Activated effector memory CD4-positive, alpha-beta T cell treated with Interleukin-2 at 50 U/mL for 16 hours (primary cell): ENCODE measurements at places on chromosomes 6 and 20.

GRCh38 chr20:60718743-60719480 is 533.1 kb upstream of the CDH4 start:
- DNase-seq, result no peak

GRCh38 chr6:31489086-31489485 is 8.9 kb upstream of the MICB start:
- no peak for DNase-seq

DNA sequence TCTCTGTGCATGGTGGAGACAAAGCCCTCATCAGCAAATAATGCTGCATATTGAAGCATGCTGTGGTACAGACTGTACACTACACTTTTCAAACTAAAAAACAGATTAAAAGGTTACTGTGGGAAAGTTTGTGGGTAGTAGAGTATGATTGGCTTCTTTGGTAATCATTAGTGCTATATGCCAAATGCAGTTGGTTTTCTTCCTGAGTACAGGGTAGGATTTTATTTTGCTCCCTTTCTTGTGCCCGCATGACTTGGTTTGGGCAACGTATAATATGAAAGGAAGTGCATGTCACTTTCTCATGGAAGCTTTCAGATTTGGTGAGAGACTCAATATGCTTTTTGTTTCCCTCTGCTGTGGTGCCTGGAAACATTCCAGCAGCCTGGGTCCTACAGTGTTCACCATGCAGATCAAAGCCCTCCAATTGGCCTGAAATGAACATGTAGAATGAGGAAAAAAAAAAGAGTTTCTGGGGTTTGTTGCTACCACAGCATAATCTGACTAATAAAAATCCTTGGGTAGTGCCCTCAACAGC is 270.7 kb upstream of the ADGRB3 start:
- DNase-seq, result no peak

GRCh38 chr6:116475141-116475540 is 14.0 kb downstream of the CALHM6 start:
- DNase-seq, result no peak

GRCh38 chr6:104414723-104415122 is 445.0 kb downstream of the HACE1 start:
- DNase-seq, result no peak

- DNase-seq, result no peak
These were observed 65.1 kb downstream of the CGA start for GRCh38 chr6:87029711-87030314.

GRCh38 chr6:43143235-43144128 is 27.6 kb upstream of the SRF start:
- peak; percentile 59 for DNase-seq

- no peak for DNase-seq
These were observed 3.4 kb upstream of the ZBTB46 start for GRCh38 chr20:63834491-63834880.

DNA sequence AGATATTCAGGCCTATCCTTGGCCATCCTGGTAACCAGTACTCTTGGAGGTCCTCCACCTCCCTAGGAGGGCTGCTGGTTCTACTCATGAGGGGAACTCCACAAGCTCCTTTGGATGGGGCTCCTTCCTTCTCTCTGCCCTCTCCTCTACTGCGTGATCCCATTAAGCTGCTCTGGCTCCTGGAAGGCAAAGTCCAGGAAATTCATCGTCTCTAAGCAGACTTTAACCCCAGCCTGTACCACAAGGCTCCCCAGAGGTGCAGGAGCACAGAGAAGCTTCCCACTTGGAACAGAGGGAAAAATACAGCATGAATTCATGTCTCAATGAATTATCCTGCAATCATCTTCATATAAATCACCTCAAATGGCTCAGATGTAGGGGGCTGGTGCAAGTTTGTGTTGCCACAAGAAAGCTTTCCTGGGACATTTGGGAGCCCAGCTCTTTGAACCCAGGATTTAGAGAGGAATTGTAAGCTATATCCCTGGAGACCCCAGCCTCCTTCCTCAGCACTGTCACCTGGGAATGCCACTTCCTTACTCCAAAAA is 355.4 kb downstream of the CDC5L start:
- no peak for DNase-seq

GRCh38 chr6:40996591-40997233 is 42.3 kb downstream of the UNC5CL start:
- no peak for DNase-seq

DNA sequence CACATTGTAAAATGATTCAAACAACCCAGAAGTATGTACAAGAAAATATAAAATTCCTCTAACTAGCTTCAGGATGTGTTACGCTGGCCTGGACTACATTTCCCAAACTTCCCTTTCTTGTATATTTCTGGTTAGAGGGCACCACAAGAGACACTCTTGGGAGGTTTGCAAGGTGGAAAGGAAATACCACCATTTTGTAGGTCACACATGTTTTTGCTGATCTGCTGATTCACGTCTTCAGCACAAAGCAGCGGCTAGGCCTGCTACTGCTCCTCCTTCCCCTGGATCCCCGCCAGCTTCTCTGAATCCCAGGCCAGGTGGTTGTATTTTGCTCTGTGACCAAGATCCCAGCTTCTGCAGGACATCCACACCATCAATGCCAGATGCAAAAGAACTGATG is 104.2 kb downstream of the AGPAT4 start:
- DNase-seq, result no peak

- no peak for DNase-seq
These were observed 214.8 kb upstream of the CEP162 start for GRCh38 chr6:84442208-84442607.

DNA sequence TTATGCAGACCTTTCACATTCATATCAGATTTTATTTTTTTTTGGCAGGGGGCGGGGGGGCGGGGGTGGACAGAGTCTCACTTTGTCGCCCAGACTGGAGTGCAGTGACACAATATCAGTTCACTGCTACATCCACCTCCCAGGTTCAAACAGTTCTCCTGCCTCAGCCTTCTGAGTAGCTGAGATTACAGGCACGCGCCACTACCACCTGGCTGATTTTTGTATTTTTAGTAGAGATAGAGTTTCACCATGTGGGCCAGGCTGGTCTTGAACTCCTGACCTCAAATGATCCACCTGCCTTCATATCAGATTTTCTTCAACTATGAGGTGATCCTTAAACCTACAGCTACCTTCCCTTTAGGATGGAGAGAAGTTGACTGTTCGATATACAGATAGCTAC is 8.0 kb upstream of the SUMO4 start:
- DNase-seq, result no peak

GRCh38 chr6:144477856-144478255 is 192.7 kb downstream of the UTRN start:
- DNase-seq, result no peak
